NCI-H2081 treated with DMSO at 0.1 percent for 48 hours (cell line): ENCODE measurements at places on chromosomes 5 and 9.

GRCh38 chr5:120436996-120437395 lies 27.1 kb upstream of the PRR16 start:
- DNase-seq: no peak

GRCh38 chr9:133385452-133385851 lies 9.3 kb downstream of the STKLD1 start:
- no peak for DNase-seq

GRCh38 chr9:113851873-113852272 lies 24.2 kb upstream of the ZNF618 start:
- DNase-seq: no peak

GRCh38 chr5:119453040-119453373 lies 710 bp downstream of the HSD17B4 start:
- no peak for DNase-seq

DNA sequence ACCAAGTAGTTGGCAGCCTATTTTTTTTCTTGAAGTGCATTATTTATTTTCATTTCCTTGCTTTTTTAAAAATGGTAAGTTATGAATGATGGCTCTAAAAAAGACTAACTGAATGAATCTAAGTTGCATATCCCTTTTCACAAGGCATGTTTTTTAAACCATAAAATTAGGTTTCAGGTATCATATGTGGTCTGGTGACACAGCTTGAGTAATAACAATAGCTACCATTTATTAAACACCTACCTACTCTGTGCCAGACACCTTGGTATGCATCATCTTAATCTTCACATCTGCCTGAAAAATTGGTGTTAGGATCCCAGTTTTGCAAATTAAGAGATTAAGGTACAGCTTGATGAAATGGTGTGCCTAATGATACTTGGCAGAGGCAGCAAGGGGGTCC lies 4.3 kb upstream of the GABBR2 start:
- no peak for DNase-seq

GRCh38 chr5:56128113-56128512 lies 105.0 kb downstream of the ANKRD55 start:
- DNase-seq: no peak

DNA sequence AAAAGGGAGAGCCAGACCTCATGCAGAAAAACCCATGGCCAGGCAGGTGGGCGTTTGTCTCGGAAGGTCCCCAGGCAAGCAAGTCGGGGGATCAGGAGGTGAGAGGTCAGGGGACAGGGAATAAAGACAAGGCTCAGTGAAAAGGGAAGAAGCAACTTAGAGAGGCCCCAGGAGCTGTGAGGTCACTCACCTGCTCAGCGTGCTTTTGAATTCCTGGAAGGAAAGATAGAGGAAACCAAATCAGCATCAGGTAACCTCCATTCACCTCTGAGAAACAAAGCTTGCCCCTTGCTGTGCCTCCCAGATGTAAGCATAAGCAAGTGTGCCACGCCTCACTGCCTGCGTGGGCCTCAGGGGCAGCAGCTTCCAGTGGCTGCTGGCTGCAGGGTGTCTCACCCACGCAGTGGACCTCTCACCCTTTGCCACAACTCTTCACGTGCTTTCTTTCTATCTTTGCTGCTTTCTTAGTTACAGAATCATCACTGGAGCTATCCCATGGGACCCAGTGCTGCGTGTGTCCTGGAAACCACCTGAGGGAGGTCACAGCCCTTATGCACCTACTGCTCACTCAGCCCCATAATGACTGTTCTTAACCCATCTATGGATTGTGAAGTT lies 6.0 kb downstream of the TRIM7 start:
- no peak for DNase-seq

DNA sequence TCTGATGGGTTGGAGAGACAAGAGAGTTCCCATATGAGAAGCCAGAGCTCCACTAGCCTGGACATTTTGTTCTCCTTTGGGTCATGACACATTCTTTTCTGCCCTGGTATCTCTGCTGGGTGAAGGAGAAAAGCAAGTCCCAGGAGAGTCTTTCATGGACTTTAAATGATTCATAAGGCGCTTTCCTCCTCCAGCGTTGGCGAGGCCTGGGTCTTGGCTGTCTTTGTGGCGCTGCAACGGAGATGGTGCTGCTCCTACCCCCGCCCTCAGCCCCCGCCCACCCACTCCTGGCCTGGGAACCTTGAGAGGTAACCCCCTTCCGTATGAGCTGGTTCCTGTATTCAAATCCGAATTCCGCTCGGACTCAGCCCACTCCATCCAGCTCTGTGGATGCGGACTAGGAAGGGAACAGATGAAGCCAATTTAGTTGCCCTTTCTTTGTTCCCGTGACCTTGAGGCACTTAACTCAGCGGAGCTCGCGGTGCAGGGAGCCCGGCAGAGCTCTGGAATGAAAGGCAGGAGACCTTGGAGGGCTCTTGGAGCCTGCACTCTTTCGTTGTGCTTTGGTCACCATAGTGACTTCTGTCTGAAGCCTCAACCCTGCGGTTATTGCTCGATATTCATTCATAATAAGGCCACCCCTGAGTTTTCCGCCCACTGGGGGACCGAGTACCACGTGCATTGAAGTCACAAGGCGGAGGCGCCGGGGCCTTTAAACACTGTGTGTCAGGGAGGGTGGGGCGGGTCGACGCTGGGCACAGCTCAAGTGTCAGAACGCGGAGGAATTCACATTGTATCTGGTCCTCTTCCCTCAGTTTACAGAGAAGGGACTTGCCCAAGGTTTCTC lies 14.0 kb upstream of the PWWP2A start:
- no peak for DNase-seq

DNA sequence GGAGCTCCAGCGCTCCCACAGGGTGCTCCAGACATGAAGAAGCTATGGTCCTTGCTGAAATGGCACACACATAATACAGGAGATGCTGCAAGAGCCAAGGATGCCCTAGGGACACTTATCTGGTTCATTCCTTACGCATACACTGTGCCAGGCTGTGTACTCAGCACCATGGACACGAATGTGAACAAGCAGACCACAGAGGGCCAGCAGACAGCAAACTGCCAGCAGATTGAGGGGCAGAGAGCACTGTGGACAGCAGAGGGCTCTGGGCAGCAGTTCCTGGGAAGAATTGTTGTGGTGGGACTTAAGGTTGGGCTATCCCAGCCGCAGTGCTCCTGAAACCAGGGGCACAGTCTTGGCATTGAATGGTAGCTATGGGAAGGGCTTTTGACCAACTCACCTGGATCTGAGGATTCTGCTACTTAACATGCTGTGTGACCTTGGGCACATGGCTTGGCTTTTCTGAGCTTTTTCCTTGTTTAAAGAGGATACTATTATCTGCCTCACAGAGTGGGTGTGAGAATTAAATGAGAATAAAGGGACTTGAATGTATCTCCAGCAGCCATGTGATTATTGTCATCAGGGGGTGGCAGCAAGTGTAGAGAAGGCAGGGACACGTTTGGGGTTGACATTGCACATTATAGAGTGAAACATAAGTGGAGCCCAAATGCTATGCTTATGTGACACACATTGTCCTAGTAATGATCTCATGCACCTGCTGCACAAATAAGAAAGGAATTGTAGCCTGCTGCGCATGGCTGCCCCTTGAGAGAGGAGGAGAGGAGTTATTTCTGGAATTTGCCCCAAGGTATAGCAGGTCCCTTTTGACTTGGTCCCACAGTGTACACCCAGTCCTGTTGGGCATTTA lies 30.1 kb downstream of the PPARGC1B start:
- DNase-seq: peak; percentile 72

DNA sequence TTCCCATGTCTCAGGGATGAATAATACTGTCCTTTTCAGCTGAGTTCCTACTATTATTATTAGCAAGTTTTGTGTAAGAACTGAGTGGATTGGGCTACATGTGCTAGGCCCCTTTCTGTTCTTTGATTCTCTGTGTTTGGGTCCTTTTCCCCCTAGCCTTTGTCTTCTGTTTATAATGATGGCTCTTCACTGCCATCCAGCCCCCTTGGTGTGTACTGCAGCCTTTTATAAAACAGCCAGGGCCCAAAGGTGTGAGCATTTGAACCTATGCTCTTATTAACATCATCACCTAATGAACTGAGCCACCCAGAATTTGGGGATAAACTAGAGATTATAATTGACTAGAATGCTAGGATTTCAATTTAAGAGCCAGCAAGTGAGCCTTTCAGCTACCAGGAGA lies 52.6 kb downstream of the PLAC8L1 start:
- no peak for DNase-seq

GRCh38 chr5:140855772-140856674 lies at the start of gene PCDHA10:
Gene PCDHA10 (plus strand): TSS chr5:140855897. CDS start chr5:140856049, 152 bp downstream.
- DNase-seq: no peak

- DNase-seq: no peak
Observed at GRCh38 chr5:59807806-59808205, 85.7 kb downstream of the PDE4D start.

DNA sequence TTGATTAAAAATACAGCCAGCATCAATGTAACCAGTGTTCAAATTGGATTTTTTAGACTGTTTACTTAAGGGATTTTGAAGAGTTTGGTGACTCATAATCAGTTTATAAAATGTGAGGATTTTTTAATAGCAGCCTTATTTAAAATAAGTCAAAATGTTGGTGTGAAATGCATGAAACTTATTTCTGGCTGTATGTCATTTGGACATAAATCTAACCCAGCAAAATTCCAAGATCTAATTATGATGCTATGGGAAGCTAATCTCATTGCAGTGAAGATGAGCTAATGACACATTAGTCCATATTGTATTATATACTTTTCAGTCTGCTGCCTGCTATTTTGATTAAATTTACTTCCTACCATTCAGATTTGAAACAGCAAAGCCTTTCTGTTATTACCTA lies 140.3 kb downstream of the AOPEP start:
- DNase-seq: no peak

DNA sequence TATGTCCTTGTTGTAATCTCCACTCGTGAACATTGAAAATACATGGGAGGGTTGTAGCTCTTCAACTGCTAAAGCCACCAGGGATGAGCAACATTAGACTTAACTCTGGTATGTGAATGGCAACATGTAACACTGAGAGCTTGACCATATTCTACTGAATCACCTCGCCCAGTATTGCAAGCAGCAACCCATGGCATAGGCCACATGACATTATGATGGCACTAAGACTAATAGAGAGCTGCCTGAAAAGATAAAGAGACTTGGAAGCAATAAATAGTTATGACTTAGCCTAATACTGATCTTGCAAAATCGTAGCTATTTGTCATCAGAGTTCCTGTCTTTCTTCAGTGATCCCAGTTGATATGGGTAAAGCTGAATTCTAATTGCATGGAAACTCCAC lies 108.4 kb upstream of the NREP start:
- DNase-seq: no peak

DNA sequence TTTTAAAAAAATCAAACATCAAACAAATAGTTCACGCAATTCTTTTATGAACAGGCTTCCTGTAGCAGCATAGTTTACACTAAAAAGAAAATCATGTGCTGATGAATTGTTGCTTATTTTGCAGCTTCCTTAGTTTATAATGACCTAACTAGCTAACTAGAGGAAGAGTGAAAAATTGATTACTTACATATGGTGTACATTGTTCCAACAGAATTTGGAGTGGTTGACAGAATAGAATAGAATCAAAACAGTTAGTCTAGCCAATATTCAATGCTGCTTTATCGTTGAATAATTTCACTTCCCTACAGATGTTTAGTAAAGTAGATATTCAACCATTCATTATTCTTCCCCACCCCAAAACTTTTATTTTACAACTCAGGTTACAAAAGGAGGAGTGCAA lies 4.2 kb downstream of the NMUR2 start:
- no peak for DNase-seq

- DNase-seq: no peak
Observed at GRCh38 chr5:67607958-67608357, 411.4 kb upstream of the CD180 start.

- DNase-seq: no peak
Observed at GRCh38 chr9:4238522-4238921, 61.3 kb downstream of the GLIS3 start.

DNA sequence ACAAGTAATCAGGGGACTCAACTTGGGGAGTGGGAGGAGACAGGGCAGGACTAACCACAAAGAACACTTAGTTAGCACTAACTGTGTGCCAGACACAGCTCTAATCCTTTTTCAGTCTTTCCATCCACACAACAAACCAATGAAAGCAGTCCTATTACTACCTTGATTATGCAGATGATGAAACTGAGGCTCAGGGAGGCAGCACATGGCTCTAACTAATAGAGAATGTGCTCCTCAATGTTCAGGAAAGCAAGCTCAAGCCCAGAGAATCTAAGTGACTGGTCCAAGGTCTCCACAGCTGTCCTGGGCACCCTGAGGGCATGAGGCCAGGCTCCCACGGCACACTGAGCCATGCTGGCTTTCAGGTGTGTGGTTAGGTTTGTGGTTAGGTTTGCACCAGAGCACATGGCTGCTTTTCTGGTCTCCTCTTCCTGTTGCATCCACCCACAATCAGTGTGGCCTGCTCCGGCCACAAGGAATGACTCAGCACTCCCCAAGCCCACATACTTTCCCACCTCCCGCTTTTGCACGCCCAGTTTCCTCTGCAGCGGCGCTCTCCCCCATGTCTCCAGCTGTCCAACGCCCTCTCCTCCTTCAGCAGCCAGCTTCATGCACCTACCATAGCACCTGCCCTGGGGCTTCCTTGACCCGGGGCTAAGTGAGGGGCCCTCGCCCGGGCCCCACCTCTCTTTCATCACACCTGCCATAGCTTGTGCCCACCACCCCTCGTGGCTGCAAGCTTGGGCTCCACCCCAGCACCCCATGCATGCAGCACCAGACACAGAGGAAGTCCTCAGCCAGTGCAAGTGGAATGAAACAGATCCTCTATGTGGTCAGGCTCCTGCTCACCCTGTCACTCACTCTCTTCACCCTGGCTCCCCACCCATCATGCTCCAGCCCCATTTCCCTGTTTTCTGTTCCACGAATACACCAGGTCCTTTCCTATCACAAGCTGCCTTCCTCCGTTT lies 133.1 kb downstream of the GABBR2 start:
- DNase-seq: no peak

DNA sequence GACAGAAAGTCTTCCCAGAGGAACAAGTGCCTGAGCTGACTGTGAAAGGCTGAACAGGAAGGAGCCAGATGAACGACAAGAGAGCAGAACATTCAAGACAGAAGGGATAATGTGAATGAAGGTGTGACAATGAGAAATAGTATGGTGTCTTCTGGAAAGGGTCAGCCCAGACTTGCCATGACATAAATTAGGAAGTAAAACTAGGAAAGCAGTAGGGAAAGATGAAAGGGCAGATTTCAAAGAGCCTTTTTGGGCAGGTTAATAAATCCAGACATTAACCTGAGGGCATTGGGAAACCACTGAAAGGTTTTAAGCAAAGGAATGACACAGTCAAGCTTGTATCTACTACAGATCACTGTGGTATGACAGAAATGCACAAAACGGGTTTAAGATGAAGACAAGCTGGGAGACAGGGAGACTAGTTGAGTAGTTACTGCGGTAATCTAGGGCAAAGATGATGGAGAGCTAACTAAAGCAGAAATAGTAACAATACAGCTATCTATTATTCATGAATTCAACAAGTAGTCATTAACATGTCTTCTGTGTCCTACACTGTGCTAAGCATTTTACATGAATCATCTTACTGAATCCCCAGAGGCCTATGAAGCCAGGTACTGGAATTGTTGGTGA lies 580.9 kb upstream of the WWC1 start:
- DNase-seq: no peak
